Stimulated activated naive B cell treated with anti-CD40 and anti-IgM and Interleukin-4, amounts not matched to agents 10 μg/mL and 1 μg/mL and 100 μg/mL, for 72 hours (primary cell): ENCODE measurements at places on chromosomes 1 and 21.

GRCh38 chr1:82091729-82092128, 291.0 kb downstream of the ADGRL2 start:
- H3K27ac ChIP-seq, result no peak overlapping the region
- H3K27me3 ChIP-seq, result no peaks in the 10 kb centered on the region
- no peaks in the 10 kb centered on the region for H3K4me1 ChIP-seq
- DNase-seq, result no peak
- no peak overlapping the region for H3K4me3 ChIP-seq
- H3K36me3 ChIP-seq, result no peaks in the 10 kb centered on the region

DNA sequence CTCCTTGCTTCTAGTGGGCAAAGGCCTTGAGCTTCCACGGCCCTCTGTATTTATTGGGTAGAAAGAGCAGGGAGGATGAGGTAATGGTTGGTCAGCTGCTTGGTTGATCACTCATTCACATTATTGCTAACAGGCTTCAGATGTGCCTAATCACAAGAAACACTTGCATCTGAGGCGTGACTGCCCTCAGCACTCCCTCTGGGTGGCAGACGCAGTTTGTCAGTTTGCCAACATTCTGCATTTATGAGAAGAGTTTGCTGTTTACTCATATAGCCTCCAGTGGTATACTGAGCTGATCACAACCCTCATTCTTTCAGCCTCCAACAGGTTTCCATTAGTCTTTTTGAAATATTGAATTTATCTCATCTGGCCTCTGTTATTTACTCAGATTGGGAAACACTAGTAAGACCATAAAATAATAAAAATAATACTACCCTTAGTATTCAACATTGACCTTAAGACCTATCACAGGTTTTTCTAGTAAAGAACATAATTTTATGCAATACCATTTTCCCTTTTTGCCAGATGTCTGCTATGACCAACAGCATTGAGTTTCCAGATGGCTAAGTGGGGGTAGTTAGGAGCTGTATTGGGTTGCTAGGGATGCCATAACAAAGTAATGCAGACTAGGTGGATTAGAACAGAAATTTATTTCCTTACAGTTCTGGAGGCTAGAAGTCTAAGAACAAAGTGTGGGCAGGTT, 53.3 kb downstream of the PTGFR start:
- H3K4me3 ChIP-seq, result no peak overlapping the region
- no peaks in the 10 kb centered on the region for H3K4me1 ChIP-seq
- no peak overlapping the region for H3K27ac ChIP-seq
- H3K27me3 ChIP-seq, result no peaks in the 10 kb centered on the region

DNA sequence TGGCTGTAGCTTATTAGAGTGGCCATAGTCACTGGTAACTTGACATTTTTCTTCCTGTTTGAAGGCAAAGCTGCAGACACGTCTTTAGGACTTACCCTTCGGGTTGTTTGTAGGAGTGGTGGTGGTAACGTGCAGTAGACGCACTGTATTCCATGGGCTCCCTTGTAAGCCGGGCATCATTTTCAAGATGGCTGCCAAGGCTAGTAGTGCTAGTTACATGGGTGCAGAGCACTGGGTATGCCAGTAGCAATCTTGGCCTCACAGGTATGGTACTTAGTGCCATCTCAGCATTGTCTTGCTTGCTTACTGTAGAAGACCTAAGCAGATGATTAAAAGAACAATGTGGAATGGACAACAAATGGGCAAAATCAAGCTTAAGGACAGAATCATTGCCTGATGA, 1.9 kb downstream of the YBX1 start:
- peak overlapping the region; percentile 82 for H3K27ac ChIP-seq
- H3K27me3 ChIP-seq, result no peaks in the 10 kb centered on the region
- peak overlapping the region; percentile 89 for H3K4me3 ChIP-seq
- H3K36me3 ChIP-seq, result peaks cover 36% of the 10 kb centered on the region
- DNase-seq, result no peak
- peaks cover 41% of the 10 kb centered on the region for H3K4me1 ChIP-seq

GRCh38 chr1:184502161-184502560, 115.3 kb downstream of the C1orf21 start:
- H3K27me3 ChIP-seq, result no peaks in the 10 kb centered on the region
- DNase-seq, result no peak
- H3K36me3 ChIP-seq, result no peaks in the 10 kb centered on the region
- no peak overlapping the region for H3K4me3 ChIP-seq
- H3K4me1 ChIP-seq, result no peaks in the 10 kb centered on the region
- H3K27ac ChIP-seq, result no peak overlapping the region

DNA sequence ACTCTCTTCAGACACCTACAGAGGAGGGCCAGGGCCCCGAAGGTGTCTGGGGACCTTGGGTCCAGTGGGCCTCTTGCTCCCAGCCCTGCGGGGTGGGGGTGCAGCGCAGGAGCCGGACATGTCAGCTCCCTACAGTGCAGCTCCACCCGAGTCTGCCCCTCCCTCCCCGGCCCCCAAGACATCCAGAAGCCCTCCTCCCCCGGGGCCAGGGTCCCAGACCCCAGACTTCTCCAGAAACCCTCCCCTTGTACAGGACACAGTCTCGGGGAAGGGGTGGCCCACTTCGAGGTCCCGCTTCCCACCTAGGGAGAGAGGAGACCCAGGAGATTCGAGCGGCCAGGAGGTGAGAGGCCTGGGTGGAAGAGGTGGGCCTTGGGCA, 3.7 kb downstream of the ADAMTSL4 start:
- peaks cover 23% of the 10 kb centered on the region for H3K4me1 ChIP-seq
- H3K36me3 ChIP-seq, result peaks cover 3% of the 10 kb centered on the region
- H3K4me3 ChIP-seq, result peak overlapping the region; percentile 41
- no peak for DNase-seq
- peak overlapping the region; percentile 37 for H3K27ac ChIP-seq
- peaks cover 5% of the 10 kb centered on the region for H3K27me3 ChIP-seq

GRCh38 chr1:185281245-185281644, 35.8 kb downstream of the IVNS1ABP start:
- peaks cover 11% of the 10 kb centered on the region for H3K4me1 ChIP-seq
- no peak for DNase-seq
- no peaks in the 10 kb centered on the region for H3K27me3 ChIP-seq

GRCh38 chr1:35505911-35506798, 51.0 kb downstream of the KIAA0319L start:
- H3K27me3 ChIP-seq, result no peaks in the 10 kb centered on the region
- no peak overlapping the region for H3K4me3 ChIP-seq
- H3K4me1 ChIP-seq, result peaks cover 29% of the 10 kb centered on the region
- no peak overlapping the region for H3K27ac ChIP-seq
- peaks cover 38% of the 10 kb centered on the region for H3K36me3 ChIP-seq

DNA sequence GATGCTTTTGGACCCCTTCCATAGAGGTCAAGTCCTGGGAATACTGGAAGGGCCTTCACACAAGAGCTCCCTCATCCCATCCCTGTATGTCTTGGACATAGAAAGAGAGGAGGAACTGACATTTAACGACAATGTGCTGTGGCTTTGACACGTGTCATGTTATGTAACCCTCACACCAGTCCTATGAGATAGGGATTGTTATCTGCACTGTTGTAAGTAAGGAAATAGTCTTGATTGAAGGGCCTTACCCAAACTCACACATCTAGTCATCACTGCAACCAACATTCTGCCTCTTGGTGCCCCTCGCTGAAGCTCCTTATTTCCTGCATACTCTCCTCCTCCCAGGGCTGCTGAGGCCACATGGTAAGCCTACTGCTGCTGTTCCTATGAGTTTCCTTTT, 63.7 kb upstream of the ANGPTL1 start:
- no peak for DNase-seq
- H3K4me3 ChIP-seq, result no peak overlapping the region
- no peak overlapping the region for H3K27ac ChIP-seq
- H3K27me3 ChIP-seq, result no peaks in the 10 kb centered on the region

GRCh38 chr1:185562461-185563359, 171.5 kb upstream of the HMCN1 start:
- H3K27ac ChIP-seq, result no peak overlapping the region
- no peak for DNase-seq
- H3K27me3 ChIP-seq, result no peaks in the 10 kb centered on the region
- H3K4me3 ChIP-seq, result no peak overlapping the region

DNA sequence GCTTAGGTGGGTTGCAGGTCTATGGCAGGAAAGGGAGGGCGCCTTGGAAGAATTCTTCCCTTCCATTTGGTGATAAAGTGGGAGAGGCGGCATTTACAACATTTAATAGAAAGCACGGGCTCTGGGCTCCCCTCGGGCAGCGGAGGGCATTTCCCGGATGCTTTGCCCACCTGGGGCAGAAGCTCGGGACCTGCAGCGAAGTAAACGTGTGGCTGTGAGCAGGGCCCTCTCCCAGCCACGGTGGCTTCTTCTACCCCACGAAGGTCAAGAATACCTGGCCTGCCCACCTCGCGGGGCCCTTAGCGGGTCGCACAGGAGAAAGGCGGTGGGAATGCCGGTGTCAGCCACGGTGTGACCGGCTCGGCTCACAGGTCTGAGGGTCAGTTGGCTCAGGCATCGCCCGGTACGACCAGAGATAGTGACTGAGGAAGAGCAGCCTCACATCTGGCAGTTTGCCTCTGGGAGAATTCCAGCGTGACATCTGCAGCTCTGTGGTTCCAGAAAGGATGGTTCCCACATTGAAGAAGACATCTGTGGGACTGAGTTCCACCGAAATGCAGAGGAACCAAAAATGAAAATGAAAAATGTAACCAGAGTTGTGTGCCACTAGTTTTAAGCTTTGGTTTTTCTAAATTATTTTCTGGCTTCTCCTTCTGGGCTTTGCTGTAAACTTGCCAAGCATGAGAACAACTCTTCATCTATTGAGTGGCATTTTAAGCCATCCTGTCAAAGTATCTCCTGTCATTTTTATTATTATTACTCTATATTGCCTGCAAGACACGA, 720 bp upstream of the F3 start:
- no peak for DNase-seq
- H3K27ac ChIP-seq, result no peak overlapping the region
- H3K4me3 ChIP-seq, result peak overlapping the region; percentile 93
- H3K36me3 ChIP-seq, result no peaks in the 10 kb centered on the region
- H3K4me1 ChIP-seq, result peaks cover 24% of the 10 kb centered on the region
- H3K27me3 ChIP-seq, result peaks cover 75% of the 10 kb centered on the region

GRCh38 chr1:205348554-205349487, 7.9 kb downstream of the KLHDC8A start:
- DNase-seq, result no peak
- peaks cover 51% of the 10 kb centered on the region for H3K4me1 ChIP-seq
- no peak overlapping the region for H3K4me3 ChIP-seq
- H3K36me3 ChIP-seq, result no peaks in the 10 kb centered on the region
- peaks cover 9% of the 10 kb centered on the region for H3K27me3 ChIP-seq
- H3K27ac ChIP-seq, result peak overlapping the region; percentile 62
